Activated CD4-positive, alpha-beta T cell treated with anti-CD3 and anti-CD28 coated beads for 36 hours (primary cell): ENCODE measurements at places on chromosomes 2 and 18.

- no peaks in the 10 kb centered on the region for H3K4me1 ChIP-seq
- no peak overlapping the region for H3K27ac ChIP-seq
- no peak for DNase-seq
- H3K4me3 ChIP-seq, result no peak overlapping the region
Measured at GRCh38 chr18:250685-251084, 17.2 kb downstream of the THOC1 start.

DNA sequence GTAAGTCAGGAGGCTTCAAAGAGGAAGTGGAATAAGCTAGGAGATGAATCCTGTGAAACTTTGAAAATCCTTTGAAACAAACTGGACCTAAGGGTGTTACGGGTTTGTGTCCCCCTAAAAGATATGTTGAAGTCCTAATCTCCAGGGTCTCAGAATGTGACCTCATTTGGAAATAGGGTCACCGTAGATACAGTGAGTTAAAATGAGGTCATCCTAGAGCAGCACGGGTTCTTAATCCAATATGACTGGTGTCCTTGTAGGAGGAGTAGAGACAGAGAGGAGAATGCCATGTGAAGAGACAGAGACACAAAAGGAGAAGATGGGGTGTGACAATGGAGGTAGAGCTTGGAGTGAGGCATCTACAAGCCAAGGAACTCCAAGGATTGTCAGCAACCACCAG is 26.9 kb upstream of the NEB start:
- no peak overlapping the region for H3K4me3 ChIP-seq
- no peak for DNase-seq
- no peaks in the 10 kb centered on the region for H3K36me3 ChIP-seq

DNA sequence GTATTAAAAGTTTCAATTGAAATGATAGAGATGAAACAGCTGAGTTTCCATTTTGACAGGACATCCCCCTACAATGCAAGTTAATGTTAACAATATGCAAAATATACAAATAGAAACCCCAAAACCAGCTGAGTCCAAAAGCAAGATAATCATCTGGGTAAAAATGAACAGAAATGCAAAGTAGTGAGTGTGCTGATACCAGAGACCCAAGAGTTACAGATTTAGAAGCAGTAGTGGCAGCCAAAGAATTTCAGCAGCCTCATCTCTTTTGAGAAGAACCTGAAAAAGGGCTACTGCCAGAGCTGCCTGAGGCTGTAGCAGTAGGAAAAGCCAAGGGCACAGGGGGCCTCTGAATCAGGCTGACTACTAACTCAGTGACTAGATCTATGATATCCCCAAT is 82.6 kb downstream of the THADA start:
- H3K4me3 ChIP-seq, result no peak overlapping the region
- H3K36me3 ChIP-seq, result peaks cover 24% of the 10 kb centered on the region
- H3K27me3 ChIP-seq, result no peaks in the 10 kb centered on the region
- no peak overlapping the region for H3K27ac ChIP-seq
- no peak for DNase-seq
- peaks cover 35% of the 10 kb centered on the region for H3K4me1 ChIP-seq

- peaks cover 35% of the 10 kb centered on the region for H3K4me1 ChIP-seq
- DNase-seq, result peak; percentile 82
- no peak overlapping the region for H3K4me3 ChIP-seq
- no peaks in the 10 kb centered on the region for H3K27me3 ChIP-seq
- peak overlapping the region; percentile 69 for H3K27ac ChIP-seq
Measured at GRCh38 chr2:230614913-230615332, 97.7 kb upstream of the CAB39 start.

DNA sequence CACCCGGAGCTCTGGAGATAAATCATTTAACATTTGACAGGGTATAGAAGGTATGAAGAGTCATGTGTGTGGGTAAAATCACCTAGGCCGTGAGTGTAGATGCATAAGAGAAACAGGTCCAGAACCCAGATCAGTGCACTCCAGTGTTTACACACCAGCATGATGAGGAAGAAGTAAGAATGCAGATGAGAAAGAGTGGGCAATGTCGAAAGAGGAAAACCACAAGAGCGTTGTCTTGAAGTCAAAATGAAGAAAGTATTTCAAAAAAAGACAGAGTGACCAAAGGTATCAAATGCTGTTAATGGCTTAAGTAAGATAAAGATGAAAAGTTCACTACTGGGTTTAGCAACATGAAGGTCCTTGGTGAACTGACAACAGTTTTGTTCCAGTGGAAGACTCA is 32.0 kb upstream of the PLB1 start:
- peaks cover 5% of the 10 kb centered on the region for H3K36me3 ChIP-seq
- H3K4me3 ChIP-seq, result no peak overlapping the region
- peaks cover 32% of the 10 kb centered on the region for H3K4me1 ChIP-seq
- H3K27me3 ChIP-seq, result peaks cover 28% of the 10 kb centered on the region

GRCh38 chr2:109660046-109660860 is 46.1 kb downstream of the SOWAHC start:
- no peak overlapping the region for H3K27ac ChIP-seq
- H3K36me3 ChIP-seq, result no peaks in the 10 kb centered on the region
- DNase-seq, result no peak
- H3K27me3 ChIP-seq, result peaks cover 8% of the 10 kb centered on the region

- H3K4me1 ChIP-seq, result peaks cover 33% of the 10 kb centered on the region
- H3K4me3 ChIP-seq, result no peak overlapping the region
- H3K27me3 ChIP-seq, result peaks cover 2% of the 10 kb centered on the region
- peak overlapping the region; percentile 69 for H3K27ac ChIP-seq
- DNase-seq, result peak; percentile 17
Measured at GRCh38 chr2:18545384-18545783, 15.1 kb downstream of the RDH14 start.

GRCh38 chr2:134738141-134738870 is 19.5 kb upstream of the TMEM163 start:
- H3K4me3 ChIP-seq, result no peak overlapping the region
- H3K27me3 ChIP-seq, result no peaks in the 10 kb centered on the region
- no peaks in the 10 kb centered on the region for H3K4me1 ChIP-seq
- no peaks in the 10 kb centered on the region for H3K36me3 ChIP-seq

DNA sequence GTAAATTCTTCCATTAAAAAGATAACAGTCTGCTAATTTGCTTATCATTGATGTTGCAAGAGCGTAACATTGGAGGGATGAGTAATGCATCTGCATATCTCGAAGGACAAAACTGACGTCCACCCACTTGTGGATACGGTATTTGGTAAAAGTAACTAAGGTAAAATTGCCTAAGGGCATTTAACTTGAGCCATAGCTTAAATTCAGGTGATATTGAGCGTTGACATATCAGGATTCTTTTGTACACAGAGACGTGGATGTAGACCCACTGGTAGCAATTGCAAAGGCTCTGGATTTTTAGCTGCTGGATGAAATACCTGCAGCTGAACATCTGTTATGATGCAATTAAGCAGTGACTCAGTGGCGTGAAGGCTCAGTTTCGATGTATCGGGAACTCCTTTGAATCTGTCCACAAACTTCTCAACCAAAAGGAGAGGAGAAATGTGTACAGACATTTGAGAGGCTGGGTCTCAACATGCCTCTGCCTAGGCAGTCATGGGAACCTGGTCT is 119.3 kb downstream of the SPTBN1 start:
- no peaks in the 10 kb centered on the region for H3K27me3 ChIP-seq
- H3K36me3 ChIP-seq, result peaks cover 15% of the 10 kb centered on the region
- H3K4me3 ChIP-seq, result peak overlapping the region; percentile 41
- peak overlapping the region; percentile 99 for H3K27ac ChIP-seq
- peak; percentile 59 for DNase-seq

DNA sequence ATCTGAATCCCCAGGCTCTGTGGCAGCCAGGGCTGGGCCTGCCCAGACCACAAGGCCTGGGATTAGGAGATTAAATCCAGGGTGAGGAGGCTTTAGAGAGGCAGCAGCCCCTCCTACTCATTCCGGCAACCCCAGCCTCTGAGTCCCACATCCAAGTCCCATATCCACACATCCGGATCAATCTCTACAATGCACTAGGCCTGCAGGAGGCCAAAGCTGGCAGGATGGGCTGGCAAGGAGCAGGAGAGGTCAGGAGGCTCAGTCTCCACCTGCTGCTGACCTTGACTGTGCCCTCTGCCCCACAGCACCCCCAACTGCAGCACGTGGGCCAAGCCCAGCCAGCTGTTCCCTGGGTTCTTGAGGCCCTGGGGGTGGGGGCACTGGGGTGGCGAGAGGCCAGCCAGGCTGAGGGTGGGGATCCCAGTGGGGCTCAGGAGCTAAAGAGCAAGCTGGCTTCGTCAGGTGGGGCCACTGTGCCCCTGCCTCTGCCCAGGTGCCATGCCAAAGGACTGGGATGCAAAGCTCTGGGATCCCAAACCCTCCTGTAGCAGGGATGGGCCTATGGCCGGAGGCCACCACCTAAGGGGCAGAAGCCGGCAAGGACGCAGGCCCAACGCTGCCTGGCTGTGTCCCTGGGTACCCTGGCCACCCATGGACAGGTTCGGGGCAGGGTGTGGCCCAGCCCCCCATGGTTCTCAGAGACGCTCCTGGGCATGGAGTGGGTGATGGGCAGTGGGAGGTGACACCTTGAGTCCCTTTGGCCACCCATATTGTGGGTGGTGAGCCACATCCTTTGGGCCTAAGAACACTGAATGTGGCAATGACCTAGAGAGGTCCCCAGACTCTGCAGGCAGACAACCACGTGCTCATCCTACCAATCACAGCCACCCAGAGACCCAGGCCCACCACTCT is 3.2 kb downstream of the KIF1A start:
- no peaks in the 10 kb centered on the region for H3K36me3 ChIP-seq
- H3K4me1 ChIP-seq, result peaks cover 6% of the 10 kb centered on the region

DNA sequence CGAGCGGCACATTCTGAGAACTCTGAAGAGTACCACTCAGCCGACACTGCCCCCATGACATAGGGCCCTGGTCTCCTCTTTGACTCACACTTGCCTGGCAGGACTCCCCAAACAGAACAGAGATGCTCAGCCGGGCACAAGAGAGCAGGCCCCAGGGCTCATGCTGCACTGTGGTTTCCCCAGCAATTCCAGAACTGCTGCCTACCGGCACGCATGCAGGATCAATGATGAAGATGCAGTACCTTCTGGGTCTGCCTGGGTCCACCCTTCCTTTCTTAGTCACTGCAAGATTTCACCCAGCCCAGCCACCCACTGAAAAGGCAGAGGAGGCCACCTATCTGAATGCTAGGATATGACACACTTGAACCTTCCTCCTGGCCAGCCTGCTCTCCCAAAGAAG is 49.4 kb downstream of the BCL11A start:
- no peaks in the 10 kb centered on the region for H3K36me3 ChIP-seq
- no peak overlapping the region for H3K4me3 ChIP-seq
- DNase-seq, result no peak
- no peaks in the 10 kb centered on the region for H3K4me1 ChIP-seq

DNA sequence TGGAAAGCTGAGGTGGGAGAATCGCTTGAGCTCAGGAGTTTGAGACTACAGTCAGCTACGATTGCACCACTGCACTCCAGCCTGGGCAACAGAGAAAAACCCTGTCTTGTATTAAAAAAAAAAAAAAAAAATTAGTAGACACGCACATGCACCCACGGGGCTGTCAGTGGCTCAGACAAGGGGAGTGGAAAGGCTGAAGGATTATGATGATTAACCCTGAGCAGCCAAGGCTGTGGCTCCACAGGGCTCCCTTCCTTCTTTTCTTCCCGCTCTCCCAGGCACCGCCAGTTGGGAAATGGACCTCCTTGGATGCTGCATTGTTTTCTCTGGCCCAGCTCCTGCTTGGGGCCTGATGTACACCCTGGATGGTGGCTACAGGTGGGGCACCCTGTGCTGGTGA is 49.0 kb upstream of the RAB6C start:
- no peak overlapping the region for H3K27ac ChIP-seq
- no peaks in the 10 kb centered on the region for H3K4me1 ChIP-seq
- H3K36me3 ChIP-seq, result no peaks in the 10 kb centered on the region
- peaks cover 21% of the 10 kb centered on the region for H3K27me3 ChIP-seq

DNA sequence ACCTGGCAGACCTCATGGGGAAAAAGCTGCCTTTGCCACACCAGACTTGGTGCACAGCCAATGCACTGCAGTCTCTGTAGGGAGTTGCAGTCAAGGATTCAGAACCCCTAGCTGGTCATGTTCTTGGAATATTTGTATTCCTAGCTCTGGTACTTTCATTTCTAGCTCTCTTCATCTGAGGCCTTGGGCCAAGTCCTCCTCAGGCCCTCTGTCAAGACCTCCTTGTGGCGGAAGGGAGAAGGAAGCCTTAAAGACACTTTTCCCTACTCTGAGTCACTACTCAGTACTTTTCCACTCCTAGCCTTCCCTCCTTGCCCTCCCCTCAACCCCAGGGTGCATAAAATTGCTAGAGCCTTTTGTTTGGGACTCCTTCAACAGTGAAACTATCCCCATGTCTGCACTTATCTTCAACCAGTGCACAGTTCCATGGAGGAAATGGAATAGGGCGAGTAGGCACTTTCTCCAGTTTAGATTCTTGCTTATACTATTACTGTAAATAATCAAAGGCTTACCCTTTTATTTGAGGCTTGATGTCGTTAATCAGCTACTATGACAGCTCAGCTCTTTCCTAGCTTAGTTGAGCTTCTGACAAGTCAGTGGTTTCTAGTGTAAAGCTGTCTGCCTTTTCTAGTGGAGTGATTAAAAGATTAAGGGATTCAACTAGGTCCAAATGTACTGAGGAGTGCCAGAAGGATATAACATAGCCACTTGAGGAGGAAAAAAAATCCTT is 15.8 kb downstream of the M1AP start:
- no peak for DNase-seq
- no peaks in the 10 kb centered on the region for H3K36me3 ChIP-seq
- no peaks in the 10 kb centered on the region for H3K4me1 ChIP-seq
- H3K4me3 ChIP-seq, result no peak overlapping the region
- no peak overlapping the region for H3K27ac ChIP-seq
- H3K27me3 ChIP-seq, result peaks cover 2% of the 10 kb centered on the region

GRCh38 chr18:79413426-79413825 is 17.7 kb downstream of the NFATC1 start:
- no peaks in the 10 kb centered on the region for H3K27me3 ChIP-seq
- H3K4me1 ChIP-seq, result peaks cover 15% of the 10 kb centered on the region

- H3K36me3 ChIP-seq, result peaks cover 46% of the 10 kb centered on the region
- H3K27me3 ChIP-seq, result no peaks in the 10 kb centered on the region
- H3K4me1 ChIP-seq, result peaks cover 35% of the 10 kb centered on the region
- no peak overlapping the region for H3K4me3 ChIP-seq
Measured at GRCh38 chr2:136113209-136113971, 4.6 kb downstream of the CXCR4 start.

DNA sequence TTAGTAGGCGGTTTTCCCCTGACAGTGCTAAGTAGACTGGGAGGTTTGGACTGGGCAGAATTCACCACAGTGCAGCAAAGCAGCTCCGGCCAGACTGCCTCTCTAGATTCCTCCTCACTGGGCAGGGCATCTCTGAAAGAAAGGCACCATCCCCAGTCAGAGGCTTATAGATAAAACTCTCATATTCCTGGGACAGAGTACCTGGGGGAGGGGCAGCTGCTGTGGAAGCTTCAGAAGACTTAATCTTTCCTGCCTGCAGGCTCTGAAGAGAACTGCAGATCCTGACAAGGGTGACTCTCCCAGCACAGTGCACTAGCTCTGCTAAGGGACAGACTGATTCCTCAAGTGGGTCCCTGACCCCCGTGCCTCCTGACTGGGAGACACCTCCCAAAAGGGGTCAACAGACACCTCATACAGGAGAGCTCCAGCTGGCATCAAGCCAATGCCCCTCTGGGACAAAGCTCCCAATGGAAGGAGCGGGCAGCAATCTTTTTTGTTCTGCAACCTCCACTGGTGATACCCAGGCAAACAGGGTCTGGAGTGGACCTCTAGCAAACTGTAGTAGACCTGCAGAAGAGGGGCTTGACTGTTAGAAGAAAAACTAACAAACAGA is 266.8 kb upstream of the CRIM1 start:
- DNase-seq, result no peak
- peaks cover 10% of the 10 kb centered on the region for H3K27me3 ChIP-seq
- no peaks in the 10 kb centered on the region for H3K4me1 ChIP-seq

GRCh38 chr2:219501849-219502248 is 3.2 kb downstream of the GMPPA start:
- peaks cover 13% of the 10 kb centered on the region for H3K27me3 ChIP-seq
- H3K27ac ChIP-seq, result no peak overlapping the region
- H3K4me1 ChIP-seq, result peaks cover 33% of the 10 kb centered on the region
- peaks cover 21% of the 10 kb centered on the region for H3K36me3 ChIP-seq
- H3K4me3 ChIP-seq, result no peak overlapping the region
